ENCODE measurements at places on chromosomes 7 and 10.

DNA sequence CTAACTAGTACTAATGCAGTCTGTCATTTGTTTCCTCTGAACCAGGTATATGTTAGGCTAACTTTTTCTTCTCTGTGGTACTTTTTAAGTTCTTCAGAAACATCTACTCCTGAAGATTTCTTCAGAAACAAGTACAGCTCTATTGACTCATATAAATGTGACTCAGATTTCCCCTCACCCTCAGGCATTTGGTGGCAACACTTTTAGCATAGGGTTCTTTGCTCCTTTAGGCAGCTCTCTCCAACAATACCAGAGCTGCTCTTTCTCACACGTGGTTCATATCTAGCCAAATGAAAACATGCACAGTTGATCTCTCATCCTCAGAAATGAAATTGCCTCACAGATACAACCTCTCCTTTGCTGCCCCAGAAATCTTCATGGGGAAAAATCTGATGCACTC, 939.8 kb downstream of the SORCS1 start:
- DNase-seq = no peak

- no peak for DNase-seq
These were observed 111.5 kb upstream of the GPR26 start for GRCh38 chr10:123554656-123555055.

DNA sequence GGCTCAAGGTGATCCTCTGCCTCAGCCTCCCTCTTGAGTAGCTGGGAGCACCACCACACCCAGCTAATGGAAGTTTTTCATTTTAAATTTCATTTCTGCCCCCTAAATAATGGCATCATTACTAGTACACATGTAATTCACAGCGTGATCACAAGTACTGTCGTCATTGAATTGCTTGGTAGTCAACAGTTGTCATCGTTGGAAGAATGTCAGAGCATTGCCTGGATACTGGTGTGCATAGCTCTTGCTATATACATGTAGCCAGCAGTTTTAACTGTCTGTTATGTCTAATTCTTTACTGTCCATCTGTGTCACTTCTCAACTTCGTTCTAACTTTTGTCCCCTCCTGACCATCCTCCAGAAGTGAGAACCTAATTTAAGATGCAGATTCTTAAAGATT, 62.1 kb downstream of the CRPPA start:
- DNase-seq = no peak

GRCh38 chr7:101378751-101379174, 16.1 kb downstream of the COL26A1 start:
- DNase-seq = no peak

All from central memory CD4-positive, alpha-beta T cell (primary cell).